T-cell (primary cell): ENCODE measurements at places on chromosomes 5 and 9. TPM values are rescaled to one million over a fixed set of nuclear protein-coding genes. Genes with fewer than 3 reads are reported as not detected.
A peak's percentile ranks its signal among the peaks of the same experiment; 100 is the strongest.

The CDH6 gene
- total RNA-seq, result not detected

The CAVIN4 gene
- total RNA-seq, result 0.19 TPM

The SLC27A6 gene
- total RNA-seq, result not detected

The SIT1 gene
- total RNA-seq, result 37.7 TPM

GRCh38 chr9:132590037-132590317 lies 7.6 kb downstream of the BARHL1 start:
- H3K4me1 ChIP-seq, result no peaks in the 10 kb centered on the region
- no peak overlapping the region for H3K4me3 ChIP-seq
- no peak for DNase-seq
- peaks cover 8% of the 10 kb centered on the region for H3K36me3 ChIP-seq
- H3K27ac ChIP-seq, result no peak overlapping the region

DNA sequence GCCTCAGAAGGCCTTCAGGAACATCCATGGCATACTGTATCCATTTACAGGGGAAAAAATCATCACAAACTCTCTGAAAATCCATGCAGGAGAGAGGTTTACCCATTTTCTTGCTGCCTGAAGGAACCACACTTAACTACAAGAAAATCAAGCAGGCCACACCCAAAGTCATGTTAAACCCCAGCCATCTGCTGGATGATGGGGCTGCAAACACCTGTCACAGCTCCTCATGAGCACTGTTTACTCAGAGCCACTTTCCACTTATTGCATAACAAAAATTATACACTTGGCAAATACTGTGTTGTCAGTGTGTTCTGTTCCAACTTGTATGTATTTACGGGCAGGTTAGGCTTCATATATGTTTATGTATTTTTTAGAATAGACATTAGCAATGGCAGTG lies 35.8 kb downstream of the PPIC start:
- H3K27me3 ChIP-seq, result no peaks in the 10 kb centered on the region
- no peak overlapping the region for H3K27ac ChIP-seq
- no peaks in the 10 kb centered on the region for H3K4me1 ChIP-seq
- H3K36me3 ChIP-seq, result no peaks in the 10 kb centered on the region
- DNase-seq, result no peak
- H3K4me3 ChIP-seq, result no peak overlapping the region

DNA sequence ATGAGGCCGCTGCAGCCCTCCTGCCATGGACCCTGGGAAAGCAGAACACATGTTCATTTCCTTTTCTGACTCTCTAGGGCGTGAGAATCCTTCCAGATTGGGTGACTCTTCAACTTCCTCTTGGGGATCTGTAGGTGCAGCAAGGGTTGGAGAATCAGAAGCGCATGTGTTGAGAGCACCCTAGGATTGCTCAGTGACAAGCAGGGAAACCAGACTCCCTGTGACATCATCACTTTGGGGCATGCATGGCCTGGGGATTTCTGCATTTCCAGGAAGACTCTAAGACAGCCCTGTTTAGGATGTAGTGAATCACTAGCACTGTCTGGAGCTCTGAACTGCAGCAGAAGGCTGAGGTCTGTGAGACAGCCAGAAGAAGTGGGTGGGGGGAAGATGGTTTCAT lies 15.1 kb upstream of the LCP2 start:
- peaks cover 37% of the 10 kb centered on the region for H3K4me1 ChIP-seq
- peak; percentile 79 for DNase-seq
- H3K27me3 ChIP-seq, result no peaks in the 10 kb centered on the region
- peak overlapping the region; percentile 74 for H3K27ac ChIP-seq

GRCh38 chr5:59276325-59276675 lies 617.2 kb downstream of the PDE4D start:
- peaks cover 2% of the 10 kb centered on the region for H3K27me3 ChIP-seq
- H3K4me1 ChIP-seq, result no peaks in the 10 kb centered on the region
- H3K27ac ChIP-seq, result no peak overlapping the region
- no peak for DNase-seq
- no peaks in the 10 kb centered on the region for H3K36me3 ChIP-seq
- no peak overlapping the region for H3K4me3 ChIP-seq

GRCh38 chr5:174145821-174146220 lies 100.3 kb downstream of the NSG2 start:
- H3K4me1 ChIP-seq, result no peaks in the 10 kb centered on the region
- no peak overlapping the region for H3K4me3 ChIP-seq
- no peak overlapping the region for H3K27ac ChIP-seq
- H3K36me3 ChIP-seq, result no peaks in the 10 kb centered on the region
- DNase-seq, result no peak

DNA sequence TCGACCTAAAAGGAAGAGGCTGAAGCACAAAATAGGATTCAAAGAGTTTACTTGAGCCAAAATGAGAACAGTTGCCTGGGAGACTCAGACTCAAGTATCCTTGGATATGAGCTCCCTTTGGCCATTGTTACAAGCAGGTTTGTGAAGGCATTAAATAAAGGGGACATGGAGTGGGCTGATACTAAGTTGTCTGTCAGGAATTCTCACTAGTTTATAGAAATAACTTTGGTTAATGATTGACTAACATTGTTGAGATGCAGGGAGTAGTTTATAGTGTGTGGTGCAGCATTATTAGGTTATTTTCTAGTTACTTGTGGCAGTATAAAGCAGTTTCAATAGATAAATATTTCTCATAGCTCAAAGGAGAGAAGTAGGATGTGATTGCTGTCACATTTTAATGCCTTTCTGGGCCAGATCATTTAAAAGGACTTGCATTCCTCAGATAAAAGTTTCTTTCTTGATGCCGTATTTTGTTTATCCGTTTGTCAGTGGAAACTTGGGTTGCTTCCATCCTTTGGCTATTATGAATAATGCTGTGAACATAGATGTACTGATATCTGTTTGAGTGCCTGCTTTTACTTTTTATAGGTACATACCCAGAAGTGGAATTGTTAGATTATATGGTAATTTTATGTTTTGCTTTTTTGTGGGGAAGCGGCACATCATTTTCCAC lies 9.1 kb downstream of the AP3S1 start:
- no peak overlapping the region for H3K4me3 ChIP-seq
- no peak overlapping the region for H3K27ac ChIP-seq
- no peaks in the 10 kb centered on the region for H3K4me1 ChIP-seq
- no peak for DNase-seq
- no peaks in the 10 kb centered on the region for H3K36me3 ChIP-seq

DNA sequence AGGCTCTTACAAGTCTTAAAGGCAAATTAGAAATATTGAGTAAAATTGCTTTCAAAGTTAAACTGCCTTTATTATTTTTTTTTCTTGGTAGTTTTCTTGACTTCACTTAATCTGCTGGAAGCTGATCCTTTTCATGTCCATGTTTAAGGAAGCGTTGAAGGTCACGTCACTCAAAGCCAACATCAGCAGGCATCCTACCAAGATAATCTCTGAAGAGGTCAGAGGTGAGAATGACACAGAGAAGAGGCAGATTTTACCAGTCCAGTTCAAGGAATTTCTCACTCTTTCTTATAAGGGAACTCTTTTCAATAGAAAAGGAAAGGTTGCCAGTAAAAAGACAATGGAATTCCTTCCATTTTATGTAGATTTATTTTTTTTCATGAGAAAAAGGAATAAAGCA lies 259.8 kb downstream of the ANXA1 start:
- no peaks in the 10 kb centered on the region for H3K36me3 ChIP-seq
- no peak for DNase-seq
- H3K4me1 ChIP-seq, result no peaks in the 10 kb centered on the region
- no peak overlapping the region for H3K27ac ChIP-seq
